Smooth muscle cell of the brain vasculature (primary cell): ENCODE measurements at places on chromosomes 5 and 9.

DNA sequence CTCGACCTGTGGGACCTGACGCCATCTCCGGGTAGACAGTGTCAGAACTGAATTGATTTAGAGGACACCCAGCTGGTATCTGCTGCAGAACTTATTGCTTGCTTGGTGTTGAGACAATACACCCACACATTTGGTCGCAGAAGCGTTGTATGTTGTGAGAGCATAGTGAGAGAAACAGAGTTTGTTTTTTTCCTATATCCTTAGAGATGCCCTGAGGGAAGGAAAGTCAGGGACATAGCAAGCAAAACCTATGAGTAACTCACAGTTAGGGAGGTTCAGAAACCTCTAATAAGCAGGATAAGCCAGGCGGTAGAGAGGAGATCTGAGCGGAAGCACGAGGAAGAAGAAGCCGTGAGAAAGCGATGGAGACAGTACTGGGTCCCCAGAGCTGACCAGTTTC, 59.8 kb downstream of the PTCD2 start:
- DNase-seq: no peak

DNA sequence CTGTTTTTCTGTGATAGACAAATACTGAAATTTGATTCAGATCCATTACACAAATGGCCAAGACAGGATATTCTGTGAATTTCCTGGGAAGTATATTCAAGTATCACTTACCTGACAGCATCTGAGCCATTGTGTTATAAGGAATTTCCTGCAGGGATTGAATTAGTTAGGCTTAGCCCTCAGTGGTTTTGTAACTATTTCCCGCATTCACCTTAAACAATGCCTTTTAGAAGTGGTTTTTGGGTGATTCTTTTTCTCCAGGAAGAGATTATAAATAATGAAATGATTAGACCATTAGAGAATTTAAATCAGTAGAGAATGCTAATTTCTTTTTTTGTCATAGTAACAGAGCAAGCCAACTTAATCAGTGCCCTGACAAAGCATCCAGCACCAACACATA, 30.6 kb downstream of the ITGA1 start:
- no peak for DNase-seq

DNA sequence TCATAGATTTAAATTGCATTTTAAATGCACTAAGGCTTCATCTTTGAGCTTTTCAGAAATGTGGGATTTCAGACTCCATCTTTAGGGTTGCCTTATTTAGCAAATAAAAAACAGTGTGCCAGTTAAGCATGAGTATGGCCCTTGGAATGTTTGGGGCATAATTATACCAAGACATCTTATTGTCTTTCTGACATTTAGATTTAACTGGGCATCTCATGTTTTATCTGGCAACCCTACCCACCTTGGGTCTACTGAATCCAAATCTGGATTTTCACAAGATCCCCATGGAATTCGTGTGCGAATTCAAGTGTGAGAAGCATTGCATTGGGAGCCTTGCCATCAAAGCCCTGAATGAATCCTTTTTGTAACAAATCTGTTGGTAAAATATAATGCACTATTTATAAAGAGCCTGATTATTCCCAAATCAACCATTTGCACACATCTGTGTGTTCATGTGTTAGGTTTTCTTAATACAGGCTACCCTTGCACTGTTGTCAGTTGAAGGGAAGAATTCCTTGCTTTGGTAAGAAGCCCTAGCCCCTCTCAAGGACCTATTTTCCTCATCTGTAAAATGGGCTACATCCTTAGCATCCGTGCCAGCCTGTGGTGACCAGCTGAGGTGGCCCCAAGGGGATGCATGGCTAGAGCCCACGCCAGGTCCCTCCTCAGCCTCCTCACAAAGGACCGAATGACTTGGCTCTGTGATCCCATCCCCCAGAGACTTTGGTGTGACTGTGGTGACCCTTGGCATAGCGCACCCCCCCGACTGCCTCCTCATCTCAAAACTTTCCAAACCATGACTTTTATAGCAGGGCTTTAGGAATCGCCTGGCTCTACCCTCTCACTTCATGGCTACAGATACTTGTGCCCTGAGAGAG, 8.1 kb downstream of the GSN start:
- DNase-seq: no peak

DNA sequence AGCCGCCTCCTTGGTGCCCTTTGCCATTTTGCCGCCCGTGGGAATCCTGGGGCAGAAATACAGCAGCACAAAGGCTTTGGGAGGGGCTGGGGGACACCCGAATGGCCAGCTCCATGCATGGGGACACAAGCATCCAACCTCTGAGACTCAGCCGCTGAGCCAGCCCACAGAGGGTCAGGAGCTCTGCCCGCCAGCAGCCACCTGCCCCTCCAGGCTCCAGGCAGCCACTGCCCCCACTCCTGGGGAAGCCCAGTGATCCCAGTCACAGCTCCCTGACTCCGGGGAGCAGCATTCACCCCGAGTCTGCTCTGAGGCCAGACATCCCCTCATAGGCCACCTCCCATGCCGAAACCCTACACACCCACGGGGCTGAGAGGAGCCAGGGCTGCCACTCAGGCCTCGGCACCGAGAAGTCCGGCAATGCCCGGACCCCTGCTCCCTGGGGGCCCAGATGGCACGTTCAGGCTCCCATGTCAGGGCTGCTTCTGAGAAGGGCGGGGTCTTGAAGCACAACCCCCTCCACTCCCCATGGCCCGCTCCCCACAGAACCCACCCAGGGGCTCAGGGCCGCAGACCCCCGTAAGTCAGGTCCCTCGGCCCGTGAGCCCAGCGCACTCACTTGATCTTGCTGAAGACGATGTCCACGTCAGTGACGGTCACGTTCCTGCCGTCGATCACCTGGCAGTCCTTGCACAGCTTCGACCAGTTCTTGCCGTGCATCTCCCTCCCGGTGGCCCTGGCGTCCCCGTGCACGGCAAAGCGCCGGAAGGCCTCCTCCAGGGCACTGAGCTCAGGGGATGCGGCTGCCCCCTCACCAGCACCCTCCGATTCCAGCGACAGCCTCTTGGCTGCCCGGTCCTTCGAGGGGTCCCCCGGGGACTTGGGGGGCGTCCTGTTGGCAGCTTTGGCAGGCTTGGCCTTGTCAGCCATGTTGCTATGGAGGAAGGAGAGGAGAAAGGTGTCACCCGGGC, 15.7 kb downstream of the TPPP start:
- DNase-seq: no peak

DNA sequence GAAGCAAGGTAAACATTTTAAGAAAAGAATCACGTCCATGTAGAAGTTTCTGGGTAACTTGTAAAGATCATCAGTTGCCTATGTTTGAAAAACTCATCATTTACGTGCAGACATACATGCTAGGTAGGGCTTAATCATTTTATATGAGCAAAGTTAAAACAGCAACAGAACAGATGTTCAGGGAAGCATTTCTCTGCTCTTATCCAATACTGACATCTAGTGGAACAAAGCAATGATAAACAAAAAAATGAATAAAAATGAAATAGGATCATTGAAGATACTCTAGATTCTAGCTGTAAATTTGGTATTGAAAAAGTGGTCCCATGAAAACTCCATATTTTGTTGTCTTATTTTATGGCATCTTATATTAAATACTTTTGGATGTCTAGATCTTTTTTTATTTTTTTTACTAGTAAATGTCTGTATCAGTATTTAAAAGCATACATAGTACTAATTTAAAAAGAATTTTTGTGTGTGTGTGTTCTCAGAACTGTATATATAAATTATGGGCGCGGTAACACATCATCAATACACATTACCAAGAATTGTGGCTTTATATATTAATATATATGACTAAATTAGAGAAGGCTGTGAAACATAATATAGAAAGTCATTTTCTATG, 1050.2 kb downstream of the CDH12 start:
- DNase-seq: no peak

GRCh38 chr5:16418471-16418922, 47.1 kb downstream of the ZNF622 start:
- DNase-seq: no peak

DNA sequence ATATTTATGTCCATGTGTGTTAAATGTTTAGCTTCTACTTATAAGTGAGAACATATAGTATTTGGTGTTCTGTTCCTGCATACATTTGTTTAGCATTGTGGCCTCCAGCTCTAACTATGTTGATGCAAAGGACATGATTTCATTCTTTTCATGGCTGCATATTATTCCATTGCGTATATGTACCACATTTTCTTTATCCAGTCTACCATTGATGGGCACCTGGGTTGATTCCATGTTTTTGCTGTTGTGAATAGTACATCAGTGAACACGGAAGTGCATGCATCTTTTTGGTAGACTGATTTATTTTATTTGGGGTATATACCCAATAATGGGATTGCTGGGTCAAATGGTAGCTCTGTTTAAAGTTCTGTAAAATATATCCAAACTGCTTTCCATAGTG, 359.0 kb downstream of the SLCO4C1 start:
- no peak for DNase-seq

DNA sequence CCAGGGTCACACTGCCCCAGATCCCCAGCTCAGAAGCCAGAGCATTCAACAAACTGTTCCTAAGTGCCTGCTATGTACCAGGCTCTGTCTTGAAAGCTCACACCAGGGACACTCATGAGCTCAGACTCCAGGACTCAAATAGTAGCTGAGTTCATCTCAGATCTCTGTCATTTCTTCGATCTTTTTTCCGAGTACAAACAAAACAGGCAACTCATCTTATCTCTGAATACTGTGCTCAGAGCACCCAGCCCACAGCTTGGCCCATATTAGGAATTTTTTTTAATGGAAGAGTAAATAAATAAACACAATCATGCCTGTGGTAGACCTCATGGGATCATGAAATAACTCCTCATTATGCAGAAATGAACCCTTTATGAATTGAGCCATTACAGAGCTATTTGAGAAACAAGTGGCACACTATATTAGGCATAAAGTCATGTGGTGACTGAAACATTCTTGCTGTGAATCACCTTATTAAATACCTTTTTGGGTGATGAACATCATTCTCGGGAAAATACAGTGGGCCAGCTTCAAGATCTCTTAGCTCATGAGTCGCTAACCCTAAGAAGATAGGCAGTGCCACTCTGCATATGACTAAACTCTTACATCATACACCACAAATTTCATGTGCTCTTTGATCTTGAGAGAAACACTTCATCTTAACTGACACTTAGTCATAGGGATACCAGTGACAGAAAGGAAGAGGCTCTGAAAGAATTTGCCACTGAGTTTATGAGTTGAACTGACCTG, 9.9 kb downstream of the SH3RF2 start:
- no peak for DNase-seq

DNA sequence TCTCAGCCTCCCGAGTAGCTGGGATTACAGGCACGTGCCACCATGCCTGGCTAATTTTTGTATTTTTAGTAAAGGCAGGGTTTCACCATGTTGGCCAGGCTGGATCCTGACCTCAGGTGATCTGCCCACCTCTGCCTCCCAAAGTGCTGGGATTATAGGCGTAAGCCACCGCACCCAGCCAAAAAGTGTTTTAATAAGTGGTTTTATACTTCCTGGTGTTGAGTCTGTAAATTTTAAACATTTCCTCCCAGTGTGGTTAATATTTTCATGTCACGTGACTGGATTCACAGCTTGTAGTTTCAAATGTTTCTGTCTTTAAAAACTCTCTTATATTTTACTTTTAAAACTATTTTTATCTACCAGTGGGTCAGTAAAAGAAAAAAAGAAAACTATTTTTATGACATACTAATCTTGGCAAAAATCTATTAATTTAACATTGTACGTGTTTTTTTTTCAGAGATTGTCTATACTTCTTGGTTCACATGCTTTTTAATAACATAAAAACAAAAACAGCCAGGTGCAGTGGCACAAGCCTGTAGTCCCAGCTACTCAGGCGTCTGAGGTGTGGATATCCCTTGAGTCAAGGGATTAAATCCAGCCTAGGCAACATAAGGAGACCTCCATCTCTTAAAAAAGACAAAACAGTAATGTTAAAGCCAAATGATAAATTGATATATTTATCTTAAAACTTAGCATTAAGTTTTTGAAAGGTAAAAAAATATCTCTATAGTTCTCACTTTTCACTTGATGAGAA, 117.1 kb downstream of the DMXL1 start:
- no peak for DNase-seq

- no peak for DNase-seq
These were observed 565.7 kb upstream of the WWC1 start for GRCh38 chr5:167725741-167726140.

DNA sequence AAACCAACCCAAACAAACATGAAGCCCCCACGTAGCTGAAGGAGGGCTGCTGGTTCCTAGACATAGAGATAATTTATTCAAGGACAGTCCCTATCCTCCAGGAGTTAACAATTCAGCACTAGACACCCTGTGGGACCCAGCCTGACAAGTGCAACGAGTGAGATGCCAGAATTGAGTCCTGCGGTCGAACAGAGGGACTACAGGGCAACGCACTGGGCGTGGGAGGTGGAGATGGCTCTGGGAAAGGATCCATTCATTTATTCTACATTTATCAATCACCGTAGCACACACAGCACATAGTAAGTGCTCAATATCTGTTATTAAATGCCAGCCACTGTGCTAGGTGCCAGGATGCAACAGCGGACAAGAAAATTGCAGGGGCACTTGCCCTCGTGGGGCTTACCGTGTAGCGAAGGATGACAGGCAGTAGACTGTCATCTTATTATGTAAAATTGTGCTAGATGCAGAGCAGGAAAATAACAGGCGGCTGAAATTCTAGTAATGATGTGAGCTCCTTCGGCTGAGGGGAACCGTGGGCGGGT, 855 bp upstream of the ARHGAP26 start:
- no peak for DNase-seq

- DNase-seq: no peak
These were observed 244.6 kb downstream of the KIF4B start for GRCh38 chr5:155258161-155258560.

DNA sequence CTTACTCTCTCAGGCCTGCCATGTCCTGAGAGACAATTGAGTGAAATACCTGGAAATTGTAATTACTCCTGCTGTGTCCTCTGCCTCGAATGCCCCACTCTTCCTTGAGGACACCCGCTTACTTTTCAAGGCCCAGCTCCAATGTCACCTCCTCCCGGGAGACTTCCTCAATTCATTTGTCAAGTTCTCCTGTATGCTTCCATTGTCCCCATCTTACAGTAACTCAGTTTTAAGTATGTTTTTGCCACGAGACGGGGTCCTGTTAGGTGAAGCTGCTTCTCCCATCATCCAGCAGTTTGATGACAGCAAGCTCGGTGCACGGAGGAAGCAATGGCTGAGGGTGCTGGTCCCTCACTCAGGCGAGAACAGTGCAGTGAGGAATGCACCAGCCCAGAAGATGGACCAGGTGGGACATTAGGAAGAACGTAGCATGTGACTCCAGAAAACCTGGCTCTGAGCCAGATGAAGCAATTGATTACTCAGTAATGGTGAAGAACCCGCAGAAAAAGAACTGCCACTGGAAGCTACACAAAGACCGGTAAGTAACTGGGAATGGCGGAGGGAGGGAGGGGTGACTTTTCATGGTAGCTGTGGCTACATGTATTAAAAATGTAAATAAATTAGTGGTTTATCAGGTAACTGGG, 274.8 kb downstream of the DENND1A start:
- DNase-seq: no peak

DNA sequence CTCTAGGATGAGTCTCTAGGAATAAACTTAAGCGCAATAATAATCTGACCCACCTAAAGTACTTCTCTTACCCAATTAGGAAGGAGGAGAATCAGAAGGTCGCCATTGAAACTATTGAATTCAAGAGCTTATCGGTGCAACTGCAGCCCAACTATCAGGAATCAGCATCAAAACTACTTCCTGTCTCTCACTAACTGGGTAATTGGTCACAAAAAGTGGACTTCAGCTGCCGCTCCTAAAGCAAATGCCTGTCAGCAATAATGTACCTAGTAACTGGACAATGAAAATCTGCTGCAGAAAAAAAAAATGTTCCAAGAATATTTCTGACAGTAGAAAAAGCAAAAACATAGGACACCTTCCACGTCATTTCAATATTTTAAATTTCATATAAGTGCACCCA, 3.3 kb downstream of the OR1L8 start:
- no peak for DNase-seq
